Stimulated activated CD8-positive, alpha-beta memory T cell treated with anti-CD3 and anti-CD28 coated beads, Interleukin-15, amount 100 ng/mL, for 24 hours (primary cell): ENCODE measurements at places on chromosomes 5 and 9.

- no peak for DNase-seq
These were observed 26.6 kb upstream of the ABLIM3 start for GRCh38 chr5:149114403-149115312.

- no peak for DNase-seq
These were observed 258.1 kb upstream of the IRX2 start for GRCh38 chr5:3009605-3010004.

DNA sequence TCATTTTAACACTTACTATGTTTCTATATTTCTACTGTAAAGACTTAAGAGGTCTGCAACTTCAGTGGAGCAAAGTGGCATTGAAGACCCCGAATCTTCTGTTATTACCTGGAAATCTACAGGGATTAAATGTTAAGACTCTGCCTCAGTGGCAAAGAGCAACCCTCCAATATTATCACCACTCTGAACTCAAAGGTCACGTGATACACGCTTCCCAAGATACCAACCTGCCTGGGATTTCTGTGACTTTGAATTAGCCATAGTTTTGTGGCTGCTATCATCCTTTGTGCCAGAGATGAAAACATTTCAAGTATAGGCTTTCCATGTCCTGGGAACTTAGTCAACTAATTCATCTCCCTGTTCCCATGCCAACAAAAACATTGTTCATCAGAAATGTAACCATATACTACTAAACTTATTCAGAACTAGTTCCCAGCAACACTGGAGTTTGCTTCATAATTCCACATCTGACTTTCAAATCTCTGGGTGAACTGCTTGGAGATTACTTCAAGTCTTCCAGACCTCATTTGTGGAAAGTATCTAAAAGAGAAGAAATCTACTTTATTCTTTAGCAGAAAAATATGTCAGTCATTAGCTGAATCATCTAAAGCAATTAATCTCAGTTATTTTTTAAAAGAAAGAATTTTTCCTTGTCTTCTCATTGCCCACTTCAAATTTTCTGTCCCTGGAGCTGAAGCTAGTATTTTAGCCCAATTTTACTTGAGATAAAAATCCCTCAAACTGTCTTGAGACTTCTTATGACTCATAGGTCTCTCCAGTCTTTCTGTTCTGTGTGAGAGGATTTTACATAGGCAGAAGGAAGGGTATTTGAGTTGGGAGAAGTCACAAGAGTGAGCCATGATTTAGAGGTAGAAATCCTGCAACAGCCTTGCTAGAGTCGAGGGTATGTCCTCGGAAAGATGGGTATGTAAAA lies 83.0 kb downstream of the ZNF462 start:
- DNase-seq = no peak

- DNase-seq = no peak
These were observed 298.8 kb upstream of the RFX3 start for GRCh38 chr9:3824581-3824980.

GRCh38 chr5:108730617-108731340 lies 16.9 kb upstream of the FER start:
- DNase-seq = no peak

DNA sequence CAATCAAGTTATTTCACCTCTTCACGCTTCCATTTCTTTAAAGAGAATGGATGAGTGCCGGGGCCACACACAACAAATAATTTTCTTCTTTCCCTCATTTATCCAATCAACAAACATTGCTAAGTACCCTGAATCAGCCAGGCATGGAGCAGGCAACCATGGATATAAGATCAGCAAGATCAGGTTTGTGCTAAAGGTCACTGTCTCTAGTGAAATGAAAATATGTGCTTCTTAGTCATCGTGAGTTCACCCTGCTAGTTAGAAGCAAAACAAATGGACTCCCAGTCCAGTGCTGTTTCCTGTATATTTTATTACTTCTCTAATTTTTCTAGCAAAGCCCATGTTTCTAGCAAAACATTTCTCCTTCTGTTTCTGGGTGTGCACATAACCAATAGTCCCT lies 629.2 kb downstream of the BNC2 start:
- DNase-seq = no peak

- no peak for DNase-seq
These were observed 80.2 kb downstream of the PIK3R1 start for GRCh38 chr5:68295772-68296171.

DNA sequence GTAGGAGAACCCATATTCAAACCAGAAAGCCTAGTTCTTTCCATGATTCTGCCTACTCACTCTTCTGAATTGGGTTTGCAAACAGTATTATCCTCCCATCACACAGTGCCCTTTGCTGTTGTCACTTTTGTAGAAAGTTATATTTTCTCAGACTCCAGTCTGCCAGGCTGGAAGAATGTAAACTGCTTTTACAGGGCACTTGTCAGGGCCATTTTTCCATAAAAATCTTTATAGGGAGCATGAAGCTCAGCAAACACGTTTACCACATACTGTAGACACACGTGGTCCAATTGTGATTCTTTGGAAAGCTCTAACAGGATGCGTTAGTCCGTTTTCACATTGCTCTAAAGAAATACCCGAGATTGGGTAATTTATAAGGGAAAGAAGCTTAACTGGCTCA lies 204.0 kb downstream of the KCNN2 start:
- no peak for DNase-seq

- no peak for DNase-seq
These were observed 25.9 kb upstream of the TXN start for GRCh38 chr9:110282018-110282738.

GRCh38 chr5:35850967-35851680 lies 5.6 kb upstream of the IL7R start:
- DNase-seq = no peak

GRCh38 chr9:8514760-8515159 lies 715.2 kb upstream of the DMAC1 start:
- no peak for DNase-seq

DNA sequence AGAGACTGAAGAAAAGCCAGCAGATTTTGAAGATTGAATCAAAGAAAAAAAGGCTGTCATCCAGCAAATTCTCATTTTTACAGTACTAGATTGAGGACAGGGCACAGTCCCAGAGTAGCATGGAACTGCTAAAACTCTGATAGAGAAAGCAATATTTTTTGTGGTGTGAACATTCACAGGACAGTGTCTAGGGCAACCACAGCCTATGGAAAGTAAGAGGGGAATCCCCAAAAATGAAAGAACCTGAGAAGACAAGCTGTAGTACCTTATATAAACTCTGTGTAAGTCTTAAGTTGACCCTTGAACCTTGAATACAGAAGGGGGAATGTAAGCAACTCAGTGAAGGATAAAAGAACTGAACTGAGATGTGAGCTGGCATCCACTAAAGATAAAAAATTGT lies 540.3 kb downstream of the HINT1 start:
- DNase-seq = no peak

DNA sequence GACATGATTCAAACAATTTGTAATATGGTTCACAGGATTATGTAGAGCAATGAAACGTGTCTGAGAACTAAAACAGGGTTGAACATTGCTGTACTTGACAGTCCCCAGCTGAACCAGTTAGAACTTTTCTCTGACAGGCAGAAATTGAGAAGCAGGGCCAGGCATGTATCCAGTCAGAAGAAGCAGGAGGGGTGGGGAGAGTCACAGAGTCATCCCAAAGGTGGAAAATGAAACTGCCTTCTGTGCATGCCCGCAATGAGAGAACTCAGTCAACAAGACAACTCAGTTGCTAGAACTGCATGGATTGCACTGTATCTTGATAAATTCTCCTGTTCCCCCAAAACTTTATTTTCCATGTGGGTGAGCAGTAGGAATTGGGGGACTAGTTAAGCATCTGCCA lies 72.9 kb upstream of the PRLR start:
- no peak for DNase-seq

- DNase-seq = no peak
These were observed 270.2 kb upstream of the MVB12B start for GRCh38 chr9:126056312-126057021.

DNA sequence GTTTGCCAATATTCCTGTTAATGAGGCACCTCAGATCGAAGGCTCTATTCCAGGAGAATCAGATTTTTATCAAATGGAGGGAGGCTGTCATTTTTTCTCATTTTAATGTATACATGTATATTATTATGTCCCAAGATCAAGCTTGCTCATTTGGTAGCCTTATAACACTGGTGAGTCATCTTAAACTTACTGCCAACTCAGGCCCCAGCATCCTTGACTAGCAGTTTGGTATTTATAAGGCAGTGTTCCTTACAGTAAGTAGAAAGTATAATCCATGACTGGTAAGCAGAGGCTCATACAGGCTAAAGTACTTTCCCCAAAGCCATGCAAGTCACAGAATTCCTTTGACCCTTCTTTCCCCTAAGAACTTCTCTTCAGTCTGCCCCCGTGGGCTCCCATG lies 90.7 kb upstream of the NR3C1 start:
- no peak for DNase-seq

- no peak for DNase-seq
These were observed 23.5 kb downstream of the NTNG2 start for GRCh38 chr9:132185073-132186009.

GRCh38 chr9:123928533-123929176 lies 1.3 kb downstream of the DENND1A start:
- no peak for DNase-seq

DNA sequence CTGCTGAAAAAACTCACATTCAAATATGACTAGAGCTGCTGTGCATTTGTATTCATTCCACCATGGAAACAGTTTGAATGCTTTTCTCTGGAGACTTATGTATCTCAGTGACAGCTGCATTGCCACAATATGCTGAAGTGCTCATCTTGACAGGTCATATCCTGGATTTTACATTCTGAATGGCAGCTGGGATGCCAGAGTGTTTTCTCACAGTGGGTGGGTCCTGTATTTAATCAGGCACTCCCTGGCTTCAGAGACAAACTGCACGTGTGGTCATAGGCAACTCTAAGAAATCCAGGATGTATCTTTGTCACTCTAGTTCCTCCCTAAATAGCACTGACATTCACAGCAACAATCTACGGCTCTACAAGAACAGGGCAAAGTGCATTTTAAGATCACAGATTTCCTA lies 75.6 kb downstream of the ST8SIA4 start:
- DNase-seq = no peak

DNA sequence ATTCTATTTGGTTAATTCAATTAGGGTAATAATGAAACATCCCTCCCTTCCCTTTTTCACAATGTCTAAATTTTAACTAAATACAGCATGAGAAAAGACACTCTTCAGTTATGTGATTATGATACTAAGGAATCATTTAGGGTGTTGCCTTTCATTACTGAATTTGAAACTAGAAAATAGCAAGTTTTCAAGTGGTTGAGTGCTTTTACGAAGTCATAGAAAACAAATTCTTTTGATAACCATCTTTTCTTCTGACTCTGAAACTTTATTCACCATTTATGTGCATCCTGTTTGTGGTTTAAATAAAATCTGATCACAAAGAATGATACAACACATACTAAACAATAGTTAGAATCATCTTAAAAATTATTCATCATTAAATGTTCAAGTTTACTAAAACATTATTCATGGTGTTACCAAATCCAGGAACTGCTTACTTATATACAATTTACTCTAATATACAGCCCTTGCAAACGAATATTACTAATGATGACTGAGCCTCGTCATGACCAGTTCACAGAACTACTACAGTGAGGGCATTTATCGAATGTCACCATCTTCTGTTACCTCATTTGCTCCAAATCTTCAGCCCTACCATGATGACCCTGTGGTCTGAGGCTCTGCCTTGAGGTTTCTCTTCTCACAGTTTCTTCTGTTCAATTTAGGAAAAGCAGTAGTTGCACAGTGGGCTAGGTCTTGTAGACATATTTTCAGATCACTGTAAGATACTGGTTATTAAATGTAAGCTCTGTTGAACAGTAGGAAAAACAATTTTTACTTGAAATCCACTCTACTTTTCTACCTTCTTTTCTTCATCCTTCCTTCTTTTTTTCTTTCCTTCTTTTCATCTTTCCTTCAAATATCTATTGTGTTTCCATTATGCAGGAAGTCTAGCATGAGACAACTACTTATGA lies 18.3 kb upstream of the IL9 start:
- DNase-seq = no peak

DNA sequence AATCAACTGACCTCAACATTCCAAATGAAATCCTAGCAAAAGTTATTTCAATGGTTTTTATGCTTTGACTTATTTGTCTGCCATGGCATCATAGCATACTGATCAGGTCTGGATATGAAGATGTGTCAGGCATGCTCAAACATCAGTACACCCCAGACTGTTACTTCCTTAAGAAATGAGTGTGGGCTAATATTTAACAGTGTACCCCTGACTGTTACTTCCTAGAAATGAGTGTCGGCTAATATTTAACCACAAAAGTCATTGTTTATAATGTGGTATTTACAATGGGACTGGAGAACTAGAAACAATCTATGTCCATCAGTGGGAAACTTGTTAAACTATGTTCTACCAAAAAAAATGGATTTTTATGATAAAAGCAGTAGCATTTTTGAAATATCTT lies 38.1 kb upstream of the HNRNPA0 start:
- DNase-seq = no peak

GRCh38 chr5:155069961-155070360 lies 56.4 kb downstream of the KIF4B start:
- no peak for DNase-seq

DNA sequence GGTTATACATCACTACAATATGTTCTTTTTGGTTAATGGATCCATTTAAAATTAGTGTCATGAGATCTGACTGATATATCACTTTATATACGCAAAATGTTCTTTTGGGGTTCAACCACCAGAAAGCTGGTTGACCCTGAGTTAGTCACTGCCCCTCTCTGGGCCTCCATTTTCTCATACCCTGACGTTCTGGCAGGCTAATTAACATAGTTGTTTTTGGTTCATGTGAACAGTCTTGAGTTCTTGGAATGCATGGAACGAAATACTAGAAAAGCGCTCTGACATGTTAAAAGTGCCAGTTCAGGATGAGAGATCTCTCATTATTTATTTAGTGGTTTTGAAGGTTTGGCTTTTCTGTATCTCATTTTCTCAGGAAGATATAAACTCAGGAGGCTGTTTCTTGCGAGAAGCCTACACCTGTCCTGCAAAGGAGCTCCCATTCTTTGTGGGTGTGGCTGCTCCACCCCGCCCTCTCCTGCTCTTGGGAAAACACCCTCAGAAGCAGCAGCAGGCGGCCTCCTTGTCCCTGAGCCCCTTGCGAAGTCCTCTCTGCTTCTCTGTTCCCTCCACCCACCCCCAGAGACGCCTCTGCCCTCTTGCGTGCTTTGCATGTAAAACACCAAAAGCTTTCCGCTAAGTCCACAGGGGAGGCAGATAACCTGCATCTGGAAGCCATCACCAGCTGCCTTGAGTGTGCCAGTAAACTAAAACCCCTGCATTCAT lies 302.4 kb upstream of the PANK3 start:
- DNase-seq = no peak
